ENCODE measurements at places on chromosomes 13 and 19. TPM values are rescaled to one million over a fixed set of nuclear protein-coding genes. Genes with fewer than 3 reads are reported as not detected.

APLP1 gene
- 40.9 TPM for total RNA-seq

- no peak overlapping the region for H3K27ac ChIP-seq
- H3K4me1 ChIP-seq = peaks cover 31% of the 10 kb centered on the region
- H3K27me3 ChIP-seq = no peaks in the 10 kb centered on the region
- no peak for DNase-seq
- H3K4me3 ChIP-seq = no peak overlapping the region
These were observed 109.5 kb upstream of the SPATA13 start for GRCh38 chr13:24050796-24051715.

DNA sequence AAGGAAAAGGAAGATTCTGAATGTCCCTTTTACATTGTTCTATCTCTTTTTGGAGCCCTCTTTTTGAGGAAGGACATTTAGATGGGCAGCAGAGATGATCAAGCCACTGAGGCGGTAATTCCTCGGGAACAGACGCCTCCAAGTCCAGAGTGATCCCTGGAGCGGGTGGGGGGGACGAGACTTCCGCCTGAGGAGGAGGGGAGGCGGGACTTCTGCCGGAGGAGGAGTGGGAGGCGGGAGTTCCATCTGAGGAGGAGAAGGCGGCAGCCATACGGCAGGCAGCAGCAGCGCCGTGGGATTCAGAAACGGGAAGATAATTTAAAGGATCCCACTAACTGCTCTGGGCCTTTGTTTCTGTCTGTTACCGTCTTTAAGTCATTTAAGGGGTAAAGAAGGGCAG, 37.6 kb upstream of the CD177 start:
- no peak overlapping the region for H3K4me3 ChIP-seq
- H3K4me1 ChIP-seq = no peaks in the 10 kb centered on the region
- no peak for DNase-seq
- H3K27ac ChIP-seq = no peak overlapping the region
- H3K36me3 ChIP-seq = no peaks in the 10 kb centered on the region

HOOK2 gene
- 354 TPM for total RNA-seq

GRCh38 chr13:74575729-74576125, 441.5 kb upstream of the KLF12 start:
- H3K36me3 ChIP-seq = no peaks in the 10 kb centered on the region
- peaks cover 9% of the 10 kb centered on the region for H3K4me1 ChIP-seq
- H3K27me3 ChIP-seq = no peaks in the 10 kb centered on the region
- no peak overlapping the region for H3K4me3 ChIP-seq

- no peaks in the 10 kb centered on the region for H3K27me3 ChIP-seq
- H3K4me1 ChIP-seq = peaks cover 11% of the 10 kb centered on the region
- no peak overlapping the region for H3K4me3 ChIP-seq
These were observed 98.0 kb downstream of the ESD start for GRCh38 chr13:46698910-46699460.

- no peaks in the 10 kb centered on the region for H3K36me3 ChIP-seq
- peak overlapping the region; percentile 89 for H3K27ac ChIP-seq
- H3K27me3 ChIP-seq = no peaks in the 10 kb centered on the region
- H3K4me1 ChIP-seq = peaks cover 57% of the 10 kb centered on the region
- DNase-seq = peak; percentile 88
These were observed 811 bp upstream of the PRMT1 start for GRCh38 chr19:49676136-49676783.

GRCh38 chr19:38849860-38850435, at the start of gene HNRNPL:
Gene HNRNPL, minus strand, starts transcription at chr19:38849986. Its CDS starts 20 bp downstream, at chr19:38849966.
- H3K36me3 ChIP-seq = peaks cover 20% of the 10 kb centered on the region
- peak within 1 kb of the TSS; percentile 17 for H3K4me3 ChIP-seq
- H3K27ac ChIP-seq = peak within 1 kb of the TSS; percentile 100
- H3K4me1 ChIP-seq = peaks cover 46% of the 10 kb centered on the region
- H3K27me3 ChIP-seq = no peaks in the 10 kb centered on the region

DNA sequence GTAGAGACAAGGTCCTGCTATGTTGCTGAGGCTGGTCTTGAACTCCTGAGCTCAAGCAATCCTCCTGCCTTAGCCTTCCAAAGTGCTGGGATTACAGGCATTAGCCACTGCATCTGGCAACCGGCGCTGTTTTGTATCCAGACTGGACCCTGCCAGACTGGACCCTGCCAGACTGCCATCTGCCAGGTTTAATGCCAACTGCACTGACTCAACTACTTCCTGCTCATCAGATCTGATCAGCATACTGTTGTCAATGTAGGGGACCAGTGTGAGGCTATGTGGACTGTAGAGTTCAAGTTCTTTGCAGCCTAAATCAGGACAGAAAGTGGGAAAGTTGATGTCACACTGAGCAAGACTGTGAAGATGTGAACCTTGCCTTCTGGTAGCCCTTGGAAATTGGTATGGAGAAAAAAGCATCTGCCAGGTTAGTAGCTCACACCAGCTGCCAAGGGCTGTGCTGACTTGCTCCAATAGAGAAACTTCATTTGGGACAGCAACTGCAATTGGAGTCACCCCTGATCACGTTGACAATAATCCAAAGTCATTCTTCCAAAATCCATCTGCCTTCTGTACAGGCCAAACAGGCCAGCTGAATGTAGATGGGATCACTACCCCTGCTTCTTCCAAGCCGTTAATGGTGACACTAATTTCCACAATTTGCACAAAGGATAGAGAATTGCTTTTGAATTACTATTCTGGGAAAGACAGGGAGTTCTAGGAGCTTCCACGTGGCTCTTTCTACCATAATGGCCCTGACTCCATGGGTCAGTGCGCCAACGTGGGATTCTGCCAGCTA, 36.8 kb upstream of the ATP1A3 start:
- no peak overlapping the region for H3K27ac ChIP-seq
- no peaks in the 10 kb centered on the region for H3K36me3 ChIP-seq
- DNase-seq = no peak
- H3K27me3 ChIP-seq = no peaks in the 10 kb centered on the region

TTC9B gene
- total RNA-seq = not detected

DNA sequence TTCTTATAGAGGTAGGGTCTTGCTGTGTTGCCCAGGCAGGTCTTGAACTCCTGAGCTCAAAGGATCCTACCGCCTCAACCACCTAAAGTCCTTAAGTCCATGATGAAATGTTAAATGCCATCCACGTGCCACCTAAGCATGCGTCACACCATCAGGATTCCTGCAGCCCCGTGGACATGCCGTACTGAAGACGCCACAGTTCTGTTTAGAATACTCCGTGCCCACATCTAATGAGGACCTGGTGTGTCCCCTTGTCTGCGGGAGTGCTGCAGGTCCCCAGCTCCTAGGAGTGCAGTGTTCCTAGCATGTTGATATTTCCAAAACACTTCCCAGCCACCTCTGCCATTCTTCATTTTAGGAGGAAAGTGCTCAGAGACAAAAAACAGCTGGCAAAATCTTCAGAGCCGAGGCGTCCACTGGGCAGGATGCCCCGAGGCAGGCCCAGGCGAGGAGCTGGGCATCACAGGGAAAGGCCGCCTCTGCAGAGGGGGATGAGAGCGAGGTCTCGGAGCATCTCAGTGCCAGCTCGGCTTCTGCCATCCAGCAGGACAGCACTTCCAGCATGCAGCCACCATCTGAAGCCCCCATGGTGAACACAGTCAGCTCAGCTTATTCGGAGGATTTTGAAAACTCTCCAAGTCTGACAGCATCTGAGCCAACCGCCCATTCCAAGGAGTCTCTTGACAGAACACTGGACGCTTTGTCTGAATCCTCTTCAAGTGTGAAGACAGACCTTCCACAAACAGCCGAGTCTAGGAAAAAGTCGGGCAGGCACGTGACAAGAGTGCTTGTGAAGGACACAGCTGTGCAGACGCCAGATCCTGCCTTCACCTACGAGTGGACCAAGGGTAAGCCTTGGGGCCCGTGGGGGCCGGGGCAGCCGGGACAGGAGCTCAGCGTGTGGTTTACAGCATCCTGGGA, 13.2 kb downstream of the C19orf44 start:
- H3K27me3 ChIP-seq = no peaks in the 10 kb centered on the region
- H3K27ac ChIP-seq = no peak overlapping the region
- no peak for DNase-seq
- no peaks in the 10 kb centered on the region for H3K4me1 ChIP-seq
- peaks cover 6% of the 10 kb centered on the region for H3K36me3 ChIP-seq

Measured in body of pancreas (tissue), 4 donors.